HTR-8/SVneo (cell line): ENCODE measurements at places on chromosomes 3 and 15.

DNA sequence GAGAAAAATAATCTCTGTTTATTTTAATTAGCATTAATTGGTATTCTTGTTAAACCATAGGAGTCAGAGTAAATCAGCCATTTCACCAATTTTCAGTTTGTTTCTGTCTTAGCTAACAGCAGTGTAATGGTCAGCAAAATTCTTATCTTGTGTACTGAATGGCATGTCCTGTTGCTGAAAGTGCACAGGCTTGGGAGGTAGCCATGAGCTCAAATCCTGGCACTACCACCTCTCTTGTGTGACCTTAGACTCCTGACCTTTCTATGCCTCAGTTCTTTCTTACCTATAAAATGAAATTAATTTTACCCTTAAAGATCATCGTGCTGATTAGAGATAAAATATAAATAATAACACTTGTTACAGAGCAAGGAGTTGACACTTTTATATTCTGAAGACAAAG is 35.8 kb downstream of the MLH1 start:
- no peak for DNase-seq

- DNase-seq: no peak
Observed at GRCh38 chr15:31300981-31301672, 25.5 kb upstream of the KLF13 start.

DNA sequence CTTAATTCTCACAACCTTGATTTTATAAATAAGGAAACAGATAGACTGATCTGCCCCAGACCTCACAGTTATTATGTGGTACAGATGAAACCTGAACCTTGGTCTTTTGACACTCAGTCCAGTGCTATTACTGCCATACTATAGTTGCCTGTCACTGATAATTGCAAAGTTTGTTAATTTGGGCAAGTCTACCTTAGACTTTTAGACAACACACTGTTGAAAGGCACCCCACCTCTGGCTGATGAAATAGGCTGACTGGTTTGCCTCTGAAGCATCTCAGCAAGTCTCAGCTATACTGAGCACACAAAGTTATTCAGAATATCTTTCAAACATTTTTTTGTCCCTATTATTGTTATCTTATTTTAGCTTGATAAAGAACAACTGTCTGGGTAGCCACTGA is 53.1 kb upstream of the MAP4 start:
- no peak for DNase-seq

DNA sequence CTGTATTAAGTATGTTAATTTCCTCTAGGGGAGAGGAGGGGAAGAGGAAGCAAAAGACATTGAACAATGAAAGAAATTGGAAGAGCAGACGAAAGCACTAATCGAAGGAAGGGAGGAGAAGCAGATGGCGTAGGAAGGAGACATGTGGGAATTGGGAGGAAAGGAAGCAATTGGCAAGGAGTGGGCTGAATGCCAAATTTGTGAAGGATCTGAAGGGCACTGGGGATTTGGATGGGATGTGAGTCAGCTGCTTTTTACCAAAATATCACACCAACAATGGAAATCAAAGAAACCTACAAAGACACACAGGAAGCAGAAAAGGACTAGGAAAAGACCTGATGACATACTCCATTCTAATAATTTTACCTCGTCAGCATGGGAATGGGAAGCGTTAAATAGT is 1029.8 kb downstream of the ROBO1 start:
- DNase-seq: no peak

GRCh38 chr3:15253023-15253697 is 47.1 kb downstream of the CAPN7 start:
- DNase-seq: no peak

- DNase-seq: no peak
Observed at GRCh38 chr15:81092559-81092902, 41.5 kb upstream of the CFAP161 start.

DNA sequence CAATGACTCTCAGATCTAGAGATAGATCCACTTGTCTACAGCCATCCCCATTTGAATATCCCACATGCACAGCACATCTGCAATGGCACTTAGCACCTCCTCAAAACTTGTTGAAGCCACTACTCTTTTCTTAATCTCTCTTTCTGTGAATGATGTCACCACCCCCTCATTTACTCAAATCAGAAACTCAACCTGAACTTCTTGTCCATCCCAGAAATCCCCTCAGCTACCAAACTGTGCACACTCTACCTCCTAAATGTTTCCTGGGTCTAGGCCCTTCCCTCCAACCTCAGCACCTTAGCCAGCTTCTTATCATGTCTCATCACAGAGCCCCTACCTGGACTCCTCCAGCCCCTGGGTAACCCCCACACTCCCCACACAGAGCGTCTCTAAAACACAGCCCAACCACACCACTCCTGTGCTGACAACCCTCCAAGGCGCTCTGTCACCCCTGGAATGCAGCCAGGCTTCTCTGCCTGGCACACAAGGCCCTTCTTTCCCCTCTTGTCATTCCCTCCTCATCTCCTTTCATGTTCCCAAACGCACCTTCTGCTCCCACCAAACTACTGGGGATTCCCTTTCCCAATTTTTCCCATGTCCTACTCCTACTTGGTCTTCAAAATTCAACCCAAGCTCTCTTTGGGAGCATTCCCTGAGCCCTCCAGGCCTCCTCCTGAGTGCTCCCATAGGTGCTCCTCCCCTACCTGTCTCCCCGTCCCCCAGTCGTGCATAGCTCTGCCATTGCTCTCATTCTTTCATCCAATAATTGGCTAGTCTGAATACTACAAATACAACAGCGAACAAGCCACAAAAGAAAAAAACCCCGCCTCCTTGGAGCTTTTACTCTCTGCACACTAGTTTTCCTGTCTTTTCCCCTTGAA is 39.8 kb upstream of the ZBTB38 start:
- DNase-seq: no peak

- DNase-seq: no peak
Observed at GRCh38 chr3:64450396-64450956, 225.2 kb upstream of the PRICKLE2 start.

DNA sequence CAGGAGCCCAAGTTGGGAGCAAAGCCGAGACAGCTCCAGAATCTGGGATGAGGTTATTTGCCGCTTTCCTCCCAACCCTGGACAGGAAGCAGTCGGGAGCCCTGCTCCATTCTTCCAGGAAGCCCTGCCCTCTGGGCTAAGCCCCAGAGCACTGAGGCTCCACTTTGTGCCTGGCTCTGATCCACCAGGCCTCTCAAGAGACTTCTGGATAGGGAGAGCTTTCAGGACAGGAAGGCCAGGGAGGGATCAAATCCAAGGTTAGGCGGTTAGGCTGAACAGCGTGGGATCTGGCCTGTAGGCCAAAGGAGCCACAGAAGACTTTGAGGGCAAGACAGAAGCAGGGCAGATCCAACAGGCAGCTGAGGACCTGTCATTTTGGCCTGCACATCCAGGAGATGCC is 835 bp downstream of the STOML1 start:
- DNase-seq: no peak

DNA sequence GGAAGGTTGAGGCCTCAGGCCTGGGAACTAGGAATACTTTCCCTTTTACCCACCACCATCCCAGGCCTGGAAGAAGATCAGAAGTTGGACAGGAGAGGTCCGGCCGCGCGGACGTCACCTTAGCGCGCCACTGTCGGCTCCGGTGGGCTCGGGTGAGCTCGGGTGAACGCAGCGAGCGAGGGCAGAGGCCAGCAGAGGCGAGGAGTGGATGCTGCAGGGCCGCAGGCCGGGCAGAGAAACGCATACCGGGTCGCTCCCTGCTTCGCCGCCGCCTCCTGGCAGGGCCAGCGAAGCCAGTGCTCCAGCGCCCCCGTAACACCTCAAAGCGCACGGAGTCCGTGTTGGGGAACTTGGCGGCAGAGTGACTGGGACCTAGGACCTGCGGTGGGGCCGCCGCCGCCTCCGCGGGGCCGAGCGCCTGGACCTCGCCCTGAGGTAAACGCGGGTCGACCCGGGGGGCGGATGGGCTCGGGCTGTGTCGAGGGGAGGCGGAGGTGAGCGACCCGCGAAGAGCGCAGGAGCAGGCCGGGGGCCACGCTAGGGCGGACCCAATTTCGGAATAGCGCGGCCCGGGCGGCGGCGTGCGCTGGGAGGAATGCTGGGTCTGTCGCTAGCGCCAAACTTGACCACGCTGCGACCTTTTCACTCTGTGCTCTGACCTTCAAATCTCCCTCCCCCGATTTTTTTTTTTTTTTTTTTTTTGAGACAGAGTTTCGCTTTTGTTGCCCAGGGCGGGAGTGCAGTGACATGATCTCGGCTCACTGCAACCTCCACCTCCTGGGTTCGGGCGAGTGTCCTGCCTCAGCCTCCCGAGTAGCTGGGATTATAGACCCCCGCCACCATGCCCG is 1.6 kb downstream of the CYP11A1 start:
- no peak for DNase-seq

DNA sequence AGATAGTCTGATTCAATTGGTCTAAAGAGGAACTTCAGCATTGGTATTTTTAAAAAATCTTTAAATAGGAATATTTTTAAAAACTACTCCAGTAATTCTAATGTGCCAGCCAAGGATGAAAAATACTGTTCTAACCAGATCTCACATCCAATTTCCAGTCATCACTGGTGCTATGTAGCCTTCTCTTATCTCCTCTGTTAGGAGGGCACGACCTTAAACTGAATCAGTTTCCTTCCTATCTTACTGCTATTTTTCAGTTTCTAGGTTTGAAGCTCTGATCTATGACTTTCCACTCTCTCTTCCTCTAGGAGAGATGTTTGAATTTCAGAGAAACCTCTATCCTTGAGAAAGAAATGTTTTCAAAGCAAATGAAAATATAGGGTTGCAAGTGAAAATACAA is 31.9 kb downstream of the HAPLN3 start:
- DNase-seq: no peak

DNA sequence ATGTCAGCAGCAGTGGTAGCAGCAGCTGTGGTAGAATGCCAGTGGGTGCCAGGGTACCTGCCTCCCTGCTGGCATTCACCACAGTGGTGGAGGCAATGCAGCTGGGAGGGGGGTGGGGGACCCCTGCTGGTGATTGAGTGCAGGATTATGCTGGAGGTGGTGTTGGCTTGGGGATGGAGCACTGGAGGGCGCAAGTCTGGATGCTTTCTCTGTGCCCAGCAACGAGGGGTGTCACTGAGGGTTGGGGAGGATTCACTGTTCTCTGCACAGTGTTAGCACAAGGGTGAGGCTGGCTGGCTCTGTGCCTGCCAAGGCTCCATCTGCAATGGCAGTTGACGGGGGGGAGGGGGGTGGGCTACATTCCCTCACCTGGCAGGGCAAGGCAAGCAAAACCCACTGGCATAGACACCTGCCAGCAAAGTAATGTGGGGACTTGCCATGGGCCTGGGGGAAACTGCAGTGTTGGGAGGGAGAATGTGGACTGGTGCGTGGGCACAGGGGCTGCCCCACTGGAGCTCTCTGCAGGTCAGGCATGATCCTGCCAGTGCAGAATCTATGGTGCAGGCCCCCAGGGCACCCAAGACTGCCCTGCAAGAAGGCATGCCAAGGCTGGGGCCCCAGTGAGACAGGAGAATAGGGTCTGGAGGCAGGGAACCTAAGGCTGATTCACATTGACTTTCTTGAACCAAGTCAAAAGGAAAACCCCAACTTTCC is 64.3 kb downstream of the MINDY4B start:
- no peak for DNase-seq

GRCh38 chr15:99105514-99106341 is 848 bp downstream of the SYNM start:
- peak; percentile 41 for DNase-seq

DNA sequence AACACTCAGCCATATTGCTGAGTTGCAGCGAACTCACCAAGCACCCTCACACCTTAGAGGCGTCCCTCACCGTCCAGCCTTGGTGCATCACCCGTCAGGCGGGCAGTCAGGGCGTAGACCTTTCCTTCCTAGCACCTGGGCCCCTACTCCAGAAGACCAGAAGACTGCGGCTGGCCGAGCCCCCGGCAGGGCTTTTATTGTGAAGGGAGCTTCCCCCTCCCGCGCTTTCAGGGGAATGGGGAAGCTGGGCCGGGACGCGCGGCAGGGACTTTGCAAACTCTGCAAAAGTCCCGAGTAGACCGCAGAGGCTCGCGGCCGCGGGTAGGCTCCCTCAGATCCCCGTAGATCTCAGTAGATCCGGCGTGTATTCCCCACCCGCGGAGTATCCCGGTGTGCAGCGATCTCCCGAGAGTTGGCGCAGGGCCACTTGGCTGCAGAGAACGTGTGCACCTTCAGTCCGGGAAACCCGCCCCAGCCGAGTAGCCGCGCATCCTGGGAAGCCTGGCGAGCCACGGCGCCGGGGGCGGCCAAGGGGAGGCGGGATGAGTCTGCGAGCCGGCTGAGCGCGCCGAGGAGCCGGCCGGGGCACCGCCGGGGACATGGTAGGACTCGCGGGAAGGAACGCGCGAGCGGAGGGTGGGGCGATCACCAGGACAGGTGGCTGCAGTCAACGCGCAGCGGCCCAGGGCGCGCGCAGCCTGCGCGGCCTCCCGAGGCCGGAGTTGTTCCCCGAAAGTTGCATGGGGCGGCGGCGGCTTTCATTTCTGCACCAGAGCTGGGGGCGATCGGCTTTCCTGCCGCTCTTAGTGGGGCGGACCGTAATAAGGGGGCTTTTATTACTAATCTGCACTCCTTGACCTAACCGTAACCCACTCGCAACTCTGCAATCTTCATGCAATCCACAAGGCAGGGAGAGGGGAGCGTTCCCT is at the start of gene GASK1A:
GASK1A (plus strand) TSS at position 268 of the 929 bp plus-strand sequence; CDS start at position 600, 332 bp downstream.
- peak; percentile 20 for DNase-seq

DNA sequence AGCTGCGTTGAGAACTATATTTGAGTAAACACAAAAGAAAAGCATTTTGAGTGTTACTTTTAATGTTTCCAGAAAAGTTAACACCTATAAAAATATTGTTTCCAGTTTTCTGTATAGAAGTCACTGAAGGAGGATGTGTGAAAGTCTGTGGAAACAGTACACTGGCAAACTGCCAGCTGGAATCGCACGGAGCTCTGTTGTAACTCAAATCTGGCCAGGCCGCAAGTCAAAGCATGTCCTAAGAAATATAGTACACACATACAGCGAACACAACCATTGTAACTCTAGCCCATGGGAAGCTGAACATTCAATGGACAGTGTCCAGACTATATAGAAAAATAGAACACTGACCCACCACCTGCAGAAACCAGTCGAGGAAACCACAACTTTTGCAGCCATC is 657.2 kb downstream of the FHIT start:
- no peak for DNase-seq

DNA sequence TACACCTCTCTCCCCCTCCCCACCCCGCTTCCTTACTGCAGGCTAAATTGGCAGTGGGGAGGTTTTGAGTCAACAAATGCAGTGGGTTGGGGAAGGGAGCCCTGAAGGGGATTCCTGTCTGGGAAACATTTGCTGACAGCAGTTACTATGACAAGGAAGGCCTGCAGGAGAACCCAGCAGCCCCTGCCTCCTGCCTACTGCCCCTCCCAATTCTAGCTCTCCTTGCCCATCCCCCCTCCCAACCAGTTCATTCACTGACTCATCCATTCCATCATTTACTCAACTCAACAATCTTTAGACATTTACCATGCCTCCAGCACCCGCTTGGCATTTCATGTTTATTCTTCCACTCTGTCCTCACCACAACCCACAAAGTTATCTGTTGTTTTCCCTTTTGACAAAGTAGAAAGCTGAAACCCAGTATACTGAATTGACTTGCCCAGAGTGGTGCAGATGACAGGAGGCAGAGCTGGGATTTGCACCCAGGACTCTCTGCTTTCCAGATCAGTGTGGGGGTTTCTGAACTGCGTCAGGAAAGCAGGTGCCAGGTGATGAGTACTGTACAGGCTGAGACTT is 75.0 kb downstream of the MAGEF1 start:
- DNase-seq: peak; percentile 79

GRCh38 chr3:20148466-20148865 is 37.5 kb downstream of the SGO1 start:
- no peak for DNase-seq

GRCh38 chr3:115279939-115280338 is 132.9 kb upstream of the ZBTB20 start:
- no peak for DNase-seq
